ENCODE measurements at places on chromosomes 3 and 15. TPM values are rescaled to one million over a fixed set of nuclear protein-coding genes. Genes with fewer than 3 reads are reported as not detected.

Gene OIP5
- total RNA-seq = 1.5 TPM

Gene PARP14
- 9.1 TPM for total RNA-seq

Gene TRAK1
- total RNA-seq = 32.5 TPM

Gene ZNF860
- total RNA-seq = 2.2 TPM

Gene FOXL2NB
- 0.25 TPM for total RNA-seq

Gene ADAMTSL3
- 16.2 TPM for total RNA-seq

Gene MORC1
- under 0.01 TPM for total RNA-seq

Gene LDHAL6B
- not detected for total RNA-seq

Gene PRKCD
- 0.98 TPM for total RNA-seq

Gene MAPKAPK3
- total RNA-seq = 4.2 TPM

Gene GCNT3
- total RNA-seq = under 0.01 TPM

Gene GMPS
- total RNA-seq = 31.7 TPM

Gene POLQ
- total RNA-seq = 2.0 TPM

Gene JMJD7
- 2.2 TPM for total RNA-seq

Gene RBP2
- not detected for total RNA-seq

Gene SLC4A7
- 271 TPM for total RNA-seq

Gene RNF168
- 16.7 TPM for total RNA-seq

Gene BTBD1
- 136 TPM for total RNA-seq

Gene CCDC39
- 0.49 TPM for total RNA-seq

Gene ACOX2
- total RNA-seq = 0.98 TPM

Gene SEMA5B
- 17.2 TPM for total RNA-seq

Gene GABRA5
- total RNA-seq = 27.8 TPM

All from temporal lobe (tissue), 4 donors.